ENCODE measurements at places on chromosomes 16 and 17. TPM values are rescaled to one million over a fixed set of nuclear protein-coding genes. Genes with fewer than 3 reads are reported as not detected.

DNA sequence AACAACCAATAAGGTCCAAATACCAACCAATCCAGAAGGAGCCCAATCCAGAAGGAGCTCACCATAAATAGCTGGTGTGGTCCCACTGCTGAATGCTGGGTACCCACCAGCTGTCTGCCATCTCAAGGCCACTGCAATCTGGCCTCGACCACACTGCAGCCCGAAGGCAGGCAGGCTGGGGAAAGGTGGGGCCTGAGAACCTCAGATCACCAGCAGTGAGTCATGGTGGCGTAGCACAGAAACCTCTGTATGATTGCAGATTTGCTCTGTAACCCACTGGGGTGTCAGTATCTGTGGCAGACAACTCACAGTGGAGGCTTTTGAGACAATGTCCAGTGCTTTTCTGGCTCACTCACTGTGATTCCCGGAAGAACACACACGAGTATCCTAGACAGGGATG is 14.7 kb upstream of the CMTR2 start:
- DNase-seq = no peak

DNA sequence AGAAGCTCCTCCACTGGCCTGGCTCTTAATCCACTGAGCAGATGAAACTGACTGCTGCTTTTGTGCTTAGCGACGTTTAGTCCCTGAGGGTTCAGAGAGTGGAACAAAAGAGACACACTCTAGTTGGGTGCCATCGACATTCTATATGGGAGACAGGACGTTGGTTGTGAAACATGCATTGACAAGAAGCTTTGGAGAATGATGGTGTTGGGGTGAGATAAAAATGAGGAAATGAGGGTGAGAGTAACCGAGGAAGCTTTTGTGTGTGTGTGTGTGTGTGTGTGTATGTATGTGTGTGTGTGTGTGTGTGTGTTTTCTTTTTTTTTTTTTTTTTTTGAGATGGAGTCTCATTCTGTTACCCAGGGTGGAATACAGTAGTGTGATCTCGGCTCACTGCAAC is 89.5 kb downstream of the ABCC1 start:
- no peak for DNase-seq

The MGAT5B gene
- 0.72 TPM for total RNA-seq

DNA sequence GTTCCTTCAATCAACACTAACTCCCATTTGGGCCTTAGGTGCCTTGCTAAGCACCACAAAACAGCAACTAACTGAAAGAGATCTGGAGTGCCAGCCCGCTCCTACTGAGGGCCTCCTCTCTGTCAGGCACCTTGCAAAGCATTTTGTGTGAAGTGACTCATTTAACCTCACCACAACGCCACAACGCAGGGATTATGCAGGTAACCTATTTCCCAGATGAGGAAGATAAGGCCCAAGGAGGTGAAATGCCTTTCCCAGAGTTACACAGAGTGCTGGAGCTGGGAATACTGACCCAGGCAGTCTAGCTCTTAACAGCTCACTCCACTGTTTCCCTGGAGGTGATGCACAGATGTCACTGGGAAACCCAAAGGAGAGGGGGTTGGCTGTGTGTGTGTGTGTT is 32.8 kb downstream of the DRC3 start:
- DNase-seq = no peak

The ZG16B gene
- total RNA-seq = 18.7 TPM

- no peak for DNase-seq
Measured at GRCh38 chr17:74454197-74455024, 12.0 kb upstream of the CD300A start.

Data from NCI-H460 (cell line).